MM.1S (cell line): ENCODE measurements at places on chromosomes 11 and 22.

GRCh38 chr11:134761386-134761785 lies 349.3 kb upstream of the B3GAT1 start:
- no peaks in the 10 kb centered on the region for H3K36me3 ChIP-seq
- no peak overlapping the region for H3K4me3 ChIP-seq
- no peaks in the 10 kb centered on the region for H3K27me3 ChIP-seq
- no peaks in the 10 kb centered on the region for H3K4me1 ChIP-seq
- no peak for DNase-seq

DNA sequence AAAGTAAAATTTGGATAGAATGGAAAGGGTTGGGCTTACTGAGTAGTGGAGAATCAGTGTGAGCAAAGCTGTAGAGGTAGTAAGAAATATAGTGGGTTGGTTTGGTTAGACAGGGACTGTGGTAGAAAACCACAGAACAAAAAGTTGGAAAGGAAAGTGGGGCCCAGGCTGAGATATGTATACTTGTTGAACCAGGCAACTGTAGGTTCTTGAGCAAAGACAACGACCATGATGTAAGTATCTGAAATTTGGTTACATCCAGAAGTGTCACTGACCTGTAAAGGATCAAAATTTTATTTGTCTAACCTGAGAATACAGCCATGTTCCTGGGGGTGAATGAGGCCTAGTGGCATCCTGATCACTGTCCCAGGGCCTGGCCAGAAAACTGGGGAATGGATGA lies 114.1 kb downstream of the STIM1 start:
- DNase-seq: no peak
- H3K36me3 ChIP-seq: 0 out of 2 replicates have a peak, but pooled peaks cover 3% of the 10 kb centered on the region

DNA sequence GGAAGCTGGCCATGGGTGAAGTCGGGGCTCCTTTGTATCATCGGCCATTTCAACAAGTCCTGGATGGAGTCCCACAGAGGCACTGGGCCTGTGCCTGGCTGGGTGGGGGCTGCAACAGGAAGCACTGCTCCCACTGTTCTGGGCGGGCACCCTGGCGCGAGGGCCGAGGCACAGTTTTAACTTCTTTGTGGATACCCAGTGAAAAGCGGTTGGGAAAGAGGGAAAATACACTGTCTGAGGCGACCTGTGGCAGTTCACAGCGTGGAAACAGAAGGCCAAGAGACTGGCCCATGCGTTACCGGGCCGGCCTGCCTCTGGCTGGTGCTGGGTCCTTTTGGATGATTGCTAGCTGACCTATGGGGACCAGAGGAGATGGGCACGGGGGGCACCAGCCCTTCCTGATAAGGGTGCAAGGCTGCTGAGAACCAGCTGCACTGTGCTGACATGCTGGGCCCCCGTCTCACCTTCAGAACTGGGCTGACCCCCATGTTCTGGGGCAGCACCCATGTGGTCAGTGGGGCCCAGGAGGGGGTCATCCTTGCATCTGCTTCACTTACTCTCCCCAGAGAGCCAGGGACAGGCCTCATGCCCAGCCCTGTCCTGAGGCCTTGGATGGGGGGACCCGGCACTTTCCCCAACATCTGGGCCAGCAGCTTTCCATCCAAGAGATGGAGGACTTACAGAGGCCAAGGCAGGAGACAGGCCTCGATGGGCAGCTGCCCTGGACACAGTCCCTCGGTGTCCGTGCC lies 4.2 kb downstream of the OVOL1 start:
- H3K4me1 ChIP-seq: peaks cover 15% of the 10 kb centered on the region
- no peak for DNase-seq
- no peak overlapping the region for H3K4me3 ChIP-seq
- H3K27ac ChIP-seq: peak overlapping the region; percentile 50; the same call in 1 of the 2 replicates

DNA sequence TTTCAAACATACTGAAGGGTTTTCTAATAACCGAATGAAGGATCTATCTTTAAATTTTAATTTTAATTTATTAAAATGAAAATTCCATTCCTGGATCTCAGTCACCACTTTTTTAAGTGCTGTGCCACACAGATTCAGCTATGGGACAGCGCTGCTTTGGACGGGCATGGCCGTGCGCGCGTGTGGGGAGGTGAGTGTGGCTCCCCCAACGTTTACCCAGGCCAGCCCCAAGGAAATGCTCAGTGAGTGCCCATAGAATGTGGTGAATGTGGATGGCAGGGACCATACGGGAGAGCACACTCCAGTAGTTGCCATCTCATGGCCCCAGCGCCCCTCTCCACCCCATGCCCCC lies 88.0 kb upstream of the KCNQ1OT1 start:
- no peaks in the 10 kb centered on the region; the same call in 1 of the 2 replicates for H3K36me3 ChIP-seq
- H3K4me3 ChIP-seq: no peak overlapping the region
- peaks cover 14% of the 10 kb centered on the region for H3K4me1 ChIP-seq
- DNase-seq: no peak
- no peaks in the 10 kb centered on the region for H3K27me3 ChIP-seq
- no peak overlapping the region for H3K27ac ChIP-seq

- no peak for DNase-seq
- H3K36me3 ChIP-seq: no peaks in the 10 kb centered on the region
- H3K27me3 ChIP-seq: no peaks in the 10 kb centered on the region
- no peak overlapping the region for H3K4me3 ChIP-seq
These were observed 16.8 kb upstream of the TMEM191C start for GRCh38 chr22:21450320-21450831.

GRCh38 chr11:62390722-62391121 lies 28.1 kb upstream of the SCGB1A1 start:
- DNase-seq: no peak
- no peak overlapping the region for H3K27ac ChIP-seq
- H3K4me3 ChIP-seq: no peak overlapping the region
- H3K27me3 ChIP-seq: peaks cover 7% of the 10 kb centered on the region; the same call in 1 of the 2 replicates
- peaks cover 16% of the 10 kb centered on the region for H3K4me1 ChIP-seq
- H3K36me3 ChIP-seq: no peaks in the 10 kb centered on the region

DNA sequence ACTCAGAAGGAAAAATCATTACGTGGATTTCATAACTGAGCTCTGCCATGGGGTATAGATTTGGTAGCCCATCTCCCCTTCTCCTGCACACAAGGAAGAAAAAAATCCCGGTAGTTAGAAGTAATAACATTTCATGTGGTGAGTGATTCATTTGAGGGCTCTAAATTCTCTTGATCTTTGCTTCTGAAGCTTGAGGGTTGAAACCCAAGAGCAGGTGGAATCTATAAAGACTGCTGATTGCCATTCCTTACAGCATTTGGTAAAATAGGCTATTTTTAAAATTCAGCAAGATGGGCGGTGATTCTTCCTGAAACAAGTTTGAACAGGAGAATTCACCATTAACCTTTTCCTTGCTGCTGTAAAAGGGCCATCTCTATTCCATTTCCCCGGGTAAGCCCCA lies 266.1 kb downstream of the CADM1 start:
- H3K4me1 ChIP-seq: 0 out of 2 replicates have a peak, but pooled peaks cover 4% of the 10 kb centered on the region
- no peaks in the 10 kb centered on the region for H3K27me3 ChIP-seq
- H3K4me3 ChIP-seq: no peak overlapping the region
- 0 out of 2 replicates have a peak, but pooled peaks cover 12% of the 10 kb centered on the region for H3K36me3 ChIP-seq

- no peaks in the 10 kb centered on the region for H3K4me1 ChIP-seq
- no peak overlapping the region for H3K4me3 ChIP-seq
- no peak overlapping the region for H3K27ac ChIP-seq
- H3K36me3 ChIP-seq: no peaks in the 10 kb centered on the region
- no peaks in the 10 kb centered on the region for H3K27me3 ChIP-seq
- no peak for DNase-seq
These were observed 243.7 kb upstream of the TBCEL start for GRCh38 chr11:120780239-120780638.

GRCh38 chr11:126083829-126084607 lies 21.4 kb upstream of the CDON start:
- H3K27me3 ChIP-seq: no peaks in the 10 kb centered on the region
- DNase-seq: peak; percentile 61
- H3K4me3 ChIP-seq: no peak overlapping the region
- H3K27ac ChIP-seq: peak overlapping the region; percentile 39; the same call in 1 of the 2 replicates

- DNase-seq: no peak
- no peak overlapping the region for H3K27ac ChIP-seq
- H3K27me3 ChIP-seq: peaks cover 7% of the 10 kb centered on the region
These were observed 99.0 kb upstream of the NECTIN1 start for GRCh38 chr11:119828006-119828405.

DNA sequence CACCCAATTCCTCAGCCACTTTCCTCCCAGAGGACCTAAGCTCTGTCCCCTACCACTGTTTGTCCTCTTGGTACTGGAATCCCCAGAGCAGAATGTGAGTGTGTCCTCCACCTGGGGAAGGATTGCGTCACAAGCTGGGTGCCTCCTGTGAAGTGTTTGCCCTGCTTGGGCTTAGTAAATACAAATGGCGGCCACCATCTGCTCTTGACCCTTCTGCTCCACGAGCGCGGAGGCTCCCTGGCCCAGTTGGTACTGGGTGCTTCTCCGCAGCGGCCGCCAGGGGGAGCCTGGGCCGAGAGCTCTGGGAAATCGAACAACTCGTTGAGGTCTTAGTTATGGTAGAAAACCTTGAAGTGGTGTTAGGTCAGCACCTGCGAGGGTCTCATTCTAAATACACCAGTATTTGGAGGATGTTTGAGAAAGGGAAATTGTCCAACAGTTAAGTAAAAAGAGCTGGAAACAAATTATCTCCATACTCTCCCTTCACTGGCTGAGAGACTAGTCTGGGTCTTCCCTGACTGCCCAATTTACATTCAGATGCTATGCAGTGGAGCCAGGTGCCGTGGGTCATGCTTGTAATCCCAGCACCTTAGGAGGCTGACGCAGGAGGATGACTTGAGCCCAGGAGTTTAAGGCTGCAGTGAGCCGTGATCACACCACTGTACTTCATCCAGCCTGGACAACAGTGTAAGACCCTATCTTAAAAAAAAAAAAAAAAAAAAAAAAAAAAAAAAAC lies 74.6 kb upstream of the TEAD1 start:
- DNase-seq: peak; percentile 55
- H3K4me3 ChIP-seq: no peak overlapping the region
- H3K27ac ChIP-seq: no peak overlapping the region
- H3K36me3 ChIP-seq: no peaks in the 10 kb centered on the region
- no peaks in the 10 kb centered on the region for H3K4me1 ChIP-seq

- no peak overlapping the region for H3K4me3 ChIP-seq
- H3K36me3 ChIP-seq: no peaks in the 10 kb centered on the region
- DNase-seq: no peak
- no peaks in the 10 kb centered on the region for H3K4me1 ChIP-seq
These were observed 152.7 kb downstream of the MN1 start for GRCh38 chr22:27648853-27649252.

DNA sequence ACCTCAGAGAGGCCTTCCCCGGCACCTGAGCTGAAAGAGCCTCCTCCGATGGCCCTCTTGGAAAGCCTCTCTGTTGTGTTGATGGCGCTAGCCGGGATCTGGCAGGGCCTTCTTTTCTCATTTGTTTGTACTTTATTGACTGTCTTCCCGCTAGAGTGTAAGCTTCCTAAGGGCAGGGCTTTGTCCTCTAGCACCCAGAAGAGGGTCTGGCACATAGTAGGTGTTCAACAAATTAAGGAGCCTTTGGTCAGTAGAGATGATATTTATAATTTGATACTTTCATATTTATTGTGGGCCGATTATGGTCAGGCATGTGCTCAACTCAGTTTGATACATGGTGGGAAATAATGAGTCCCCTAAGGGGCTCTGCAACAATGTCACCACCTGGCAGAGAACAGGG lies 4.0 kb downstream of the ARL2 start:
- H3K36me3 ChIP-seq: no peaks in the 10 kb centered on the region
- no peak overlapping the region for H3K4me3 ChIP-seq
- H3K4me1 ChIP-seq: peaks cover 4% of the 10 kb centered on the region; the same call in 1 of the 2 replicates
- H3K27ac ChIP-seq: no peak overlapping the region
- no peaks in the 10 kb centered on the region for H3K27me3 ChIP-seq

GRCh38 chr11:697811-698311 lies 2.2 kb downstream of the TMEM80 start:
- H3K36me3 ChIP-seq: no peaks in the 10 kb centered on the region
- peaks cover 19% of the 10 kb centered on the region for H3K4me1 ChIP-seq
- no peak for DNase-seq
- no peaks in the 10 kb centered on the region for H3K27me3 ChIP-seq
- no peak overlapping the region for H3K27ac ChIP-seq

GRCh38 chr22:36321797-36322601 lies 65.8 kb downstream of the MYH9 start:
- no peak overlapping the region for H3K27ac ChIP-seq
- peaks cover 56% of the 10 kb centered on the region for H3K36me3 ChIP-seq
- H3K27me3 ChIP-seq: no peaks in the 10 kb centered on the region

DNA sequence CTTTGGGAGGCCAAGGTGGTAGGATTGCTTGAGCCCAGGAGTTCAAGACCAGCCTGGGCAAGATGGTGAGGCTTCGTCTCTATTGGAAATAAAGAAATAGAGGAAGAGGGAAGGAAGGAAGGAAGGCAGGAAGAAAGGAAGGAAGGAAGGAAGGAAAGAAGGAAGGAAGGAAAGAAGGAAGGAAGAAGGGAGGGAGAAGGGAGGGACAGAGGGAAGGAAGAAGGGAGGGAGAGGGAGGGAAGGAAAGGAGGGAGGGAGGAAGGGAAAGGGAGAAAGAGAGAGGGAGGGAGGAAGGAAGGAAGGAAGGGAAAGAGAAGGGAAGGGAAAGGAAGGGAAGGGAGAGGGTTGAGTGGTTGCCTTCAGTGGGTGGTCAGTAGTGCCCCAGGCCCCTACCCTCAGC lies 13.9 kb upstream of the PNPLA3 start:
- no peak overlapping the region for H3K27ac ChIP-seq
- H3K4me1 ChIP-seq: no peaks in the 10 kb centered on the region
- no peaks in the 10 kb centered on the region for H3K36me3 ChIP-seq
- H3K27me3 ChIP-seq: peaks cover 66% of the 10 kb centered on the region
- H3K4me3 ChIP-seq: no peak overlapping the region

DNA sequence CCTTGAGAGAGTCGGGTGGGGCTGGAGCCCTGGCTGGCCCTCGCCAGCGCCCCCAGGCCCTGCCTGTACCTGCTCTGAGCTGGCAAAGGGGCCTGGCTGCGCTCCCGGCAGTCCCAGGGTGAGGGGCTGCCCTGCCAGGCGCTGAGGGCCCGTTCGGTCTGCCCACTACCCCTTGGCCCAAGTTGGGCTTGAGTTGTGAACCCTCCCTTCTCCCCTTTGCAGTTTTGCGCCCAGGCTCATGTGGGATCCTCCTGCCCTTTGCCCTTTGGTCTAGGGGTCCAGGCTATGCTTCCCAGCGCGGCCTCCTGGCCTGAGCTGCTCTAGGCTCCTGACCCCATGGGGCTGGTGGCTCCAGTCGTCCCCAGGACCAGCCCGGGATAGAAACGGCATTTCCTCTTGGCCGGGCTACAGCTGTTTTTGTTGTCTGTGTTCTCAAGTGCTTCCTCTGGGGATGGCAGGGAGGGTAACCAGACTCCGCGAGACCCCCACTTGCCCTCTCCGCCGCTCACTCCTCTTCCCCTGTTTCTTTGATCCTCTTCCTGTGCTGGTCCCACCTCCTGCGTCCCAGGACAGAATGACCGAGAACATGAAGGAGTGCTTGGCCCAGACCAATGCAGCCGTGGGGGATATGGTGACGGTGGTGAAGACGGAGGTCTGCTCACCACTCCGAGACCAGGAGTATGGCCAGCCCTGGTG lies 34.9 kb downstream of the PRDM11 start:
- DNase-seq: no peak
- H3K4me3 ChIP-seq: no peak overlapping the region
- no peaks in the 10 kb centered on the region for H3K36me3 ChIP-seq
- H3K27ac ChIP-seq: no peak overlapping the region

- no peaks in the 10 kb centered on the region for H3K36me3 ChIP-seq
- H3K4me1 ChIP-seq: no peaks in the 10 kb centered on the region; the same call in 1 of the 2 replicates
- H3K27ac ChIP-seq: no peak overlapping the region
- DNase-seq: no peak
- no peak overlapping the region for H3K4me3 ChIP-seq
These were observed 6.4 kb downstream of the ATG2A start for GRCh38 chr11:64910451-64911093.
